ENCODE measurements at places on chromosomes 1 and 21. TPM values are rescaled to one million over a fixed set of nuclear protein-coding genes. Genes with fewer than 3 reads are reported as not detected.

Gene C1orf232
- total RNA-seq = not detected

GRCh38 chr1:223231581-223231980, 88.5 kb upstream of the TLR5 start:
- no peak for DNase-seq

Gene MTFR1L
- 32.6 TPM for total RNA-seq

Gene JUN
- 7.9 TPM for total RNA-seq

DNA sequence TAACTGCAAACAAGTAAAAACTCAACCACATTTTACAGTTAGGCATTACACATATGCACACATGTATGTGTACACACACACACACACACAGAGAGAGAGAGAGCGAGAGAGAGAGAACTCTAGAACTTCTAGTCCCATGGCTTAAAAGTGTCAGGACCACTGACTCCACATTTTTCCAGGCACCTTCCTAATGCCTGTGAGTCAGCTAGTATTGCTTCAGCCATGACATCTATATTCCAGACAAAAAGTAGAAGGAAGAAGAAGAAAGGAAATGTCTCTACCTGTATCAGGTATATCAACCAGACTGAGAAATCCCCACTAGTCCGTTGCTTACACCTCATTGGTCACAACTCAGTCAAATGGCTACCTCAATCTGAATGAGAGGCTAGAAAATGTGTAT, 31.9 kb upstream of the TACSTD2 start:
- DNase-seq = no peak

DNA sequence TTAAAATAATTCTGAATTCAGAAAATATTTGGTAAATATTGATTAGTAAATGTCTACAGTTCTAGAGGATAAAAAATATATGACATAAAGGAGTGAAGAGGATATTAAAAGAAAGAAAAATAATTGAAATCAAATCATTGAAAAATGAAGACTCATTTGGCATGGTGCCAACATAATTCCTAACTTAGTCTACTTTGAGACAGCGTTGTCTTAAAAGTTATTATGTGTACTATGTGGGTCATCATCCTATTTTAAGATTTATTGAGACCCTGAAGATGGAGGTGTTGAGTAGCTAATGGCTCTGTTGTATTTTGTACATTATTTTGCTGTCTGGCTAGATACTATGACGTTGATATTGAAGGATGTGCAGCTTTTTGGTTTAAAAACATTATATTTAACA, 156.7 kb upstream of the PTGFR start:
- DNase-seq = no peak

- DNase-seq = peak; percentile 58
These were observed 977 bp downstream of the LCA5L start for GRCh38 chr21:39444421-39445180.

Gene SPRR2F
- not detected for total RNA-seq

GRCh38 chr1:98797506-98797905, 136.0 kb downstream of the SNX7 start:
- DNase-seq = no peak

- no peak for DNase-seq
These were observed 12.7 kb upstream of the RAB42 start for GRCh38 chr1:28579401-28579800.

Gene BNIPL
- not detected for total RNA-seq

GRCh38 chr1:182279724-182280503, 111.7 kb downstream of the GLUL start:
- no peak for DNase-seq

DNA sequence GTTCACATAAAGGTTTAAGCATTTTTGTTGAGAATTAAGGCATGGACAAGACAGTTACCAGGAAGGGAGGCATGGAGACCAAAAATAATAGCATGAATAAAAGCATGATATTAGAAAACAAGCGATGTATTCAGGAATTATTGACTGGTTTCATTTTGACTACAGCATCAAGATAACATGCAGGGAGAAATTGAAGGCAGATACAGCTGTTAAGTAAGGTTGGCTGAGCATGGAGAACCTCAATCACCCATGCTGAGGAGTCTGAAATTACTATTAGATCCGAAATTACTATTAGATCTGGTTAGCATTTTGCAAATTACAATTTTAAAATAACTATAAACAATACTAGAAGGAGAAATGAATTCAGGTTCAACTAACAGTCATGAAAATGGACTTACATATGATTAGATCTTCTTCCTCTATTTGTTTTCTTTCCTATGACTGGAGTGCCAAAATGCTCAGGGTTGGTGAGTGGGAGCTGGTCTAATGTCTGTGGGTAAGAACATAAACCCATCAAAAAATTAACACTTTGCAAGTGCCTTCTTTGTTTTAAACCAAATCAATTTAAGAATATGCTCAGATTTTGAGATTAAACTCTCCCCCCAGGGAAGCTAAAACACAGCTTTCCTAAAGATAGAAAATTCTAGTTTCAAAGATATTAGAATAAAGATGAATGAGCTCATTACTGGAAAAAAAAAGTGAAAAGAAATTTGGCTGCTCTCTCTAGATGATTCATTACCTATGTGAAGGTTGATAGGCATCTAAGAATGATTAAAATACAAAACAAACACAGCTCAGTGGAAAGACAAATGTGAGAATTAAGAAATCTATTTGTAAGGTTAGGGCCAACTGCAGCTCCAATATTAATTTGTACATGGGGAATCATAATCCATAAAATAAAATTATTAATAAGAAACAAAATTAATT, 81.7 kb downstream of the ARID4B start:
- no peak for DNase-seq

- no peak for DNase-seq
These were observed 171.5 kb downstream of the ADSS2 start for GRCh38 chr1:244280201-244280600.

DNA sequence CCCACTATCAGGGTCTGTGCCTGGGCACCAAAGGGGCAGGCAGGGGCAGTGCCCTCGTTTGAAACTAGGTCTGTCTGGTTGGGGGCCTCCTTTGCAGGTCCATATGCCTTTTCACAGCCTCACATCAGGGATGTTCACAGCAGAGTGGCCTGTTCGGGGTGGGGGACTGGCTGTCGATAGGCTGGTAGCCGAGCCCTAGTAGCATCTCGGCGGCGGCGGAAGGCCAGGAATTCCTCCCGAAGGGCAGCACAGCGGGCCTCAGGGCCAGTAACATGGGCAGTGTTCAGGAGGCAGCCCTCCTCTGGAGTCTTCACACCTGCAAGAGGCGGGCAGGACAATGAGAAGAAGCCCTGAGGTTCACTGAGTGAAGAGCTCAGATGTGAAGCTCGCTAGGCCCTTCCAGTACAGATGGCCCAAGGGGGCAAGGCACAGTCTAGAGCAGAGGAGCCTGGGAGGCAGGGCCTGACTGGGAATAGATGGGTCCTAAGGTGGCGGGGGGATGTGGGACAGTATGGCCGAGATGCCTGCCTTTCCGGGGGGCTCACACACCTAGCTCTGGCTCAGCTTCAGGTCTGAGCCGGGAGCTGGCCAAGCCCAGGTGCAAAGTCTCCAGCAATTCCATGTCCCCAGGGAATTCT, 2.0 kb upstream of the TAGLN2 start:
- no peak for DNase-seq

Gene FCGR1A
- total RNA-seq = not detected

Gene PTPN7
- not detected for total RNA-seq

Gene RGS1
- total RNA-seq = 79.0 TPM

DNA sequence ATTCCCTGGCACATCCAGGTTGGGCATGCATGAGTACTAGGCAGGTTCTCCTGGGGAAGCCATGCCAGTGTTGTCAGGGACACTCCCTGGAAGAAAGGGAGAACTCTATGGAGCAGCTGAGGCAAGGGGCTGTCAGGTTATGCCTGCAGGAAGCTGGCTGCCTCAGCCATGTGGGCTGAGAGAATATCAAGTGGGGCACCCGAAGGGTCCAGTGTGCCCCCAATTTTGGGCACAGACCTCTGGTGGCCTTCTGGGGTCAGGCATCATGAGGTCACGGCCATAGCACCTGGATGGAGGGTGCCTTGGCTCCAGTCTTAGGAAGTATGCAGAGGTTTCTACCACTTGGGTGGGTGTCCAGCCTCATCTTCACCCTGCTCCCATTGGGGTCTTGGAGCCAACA, 2.6 kb downstream of the CSF3R start:
- DNase-seq = no peak

DNA sequence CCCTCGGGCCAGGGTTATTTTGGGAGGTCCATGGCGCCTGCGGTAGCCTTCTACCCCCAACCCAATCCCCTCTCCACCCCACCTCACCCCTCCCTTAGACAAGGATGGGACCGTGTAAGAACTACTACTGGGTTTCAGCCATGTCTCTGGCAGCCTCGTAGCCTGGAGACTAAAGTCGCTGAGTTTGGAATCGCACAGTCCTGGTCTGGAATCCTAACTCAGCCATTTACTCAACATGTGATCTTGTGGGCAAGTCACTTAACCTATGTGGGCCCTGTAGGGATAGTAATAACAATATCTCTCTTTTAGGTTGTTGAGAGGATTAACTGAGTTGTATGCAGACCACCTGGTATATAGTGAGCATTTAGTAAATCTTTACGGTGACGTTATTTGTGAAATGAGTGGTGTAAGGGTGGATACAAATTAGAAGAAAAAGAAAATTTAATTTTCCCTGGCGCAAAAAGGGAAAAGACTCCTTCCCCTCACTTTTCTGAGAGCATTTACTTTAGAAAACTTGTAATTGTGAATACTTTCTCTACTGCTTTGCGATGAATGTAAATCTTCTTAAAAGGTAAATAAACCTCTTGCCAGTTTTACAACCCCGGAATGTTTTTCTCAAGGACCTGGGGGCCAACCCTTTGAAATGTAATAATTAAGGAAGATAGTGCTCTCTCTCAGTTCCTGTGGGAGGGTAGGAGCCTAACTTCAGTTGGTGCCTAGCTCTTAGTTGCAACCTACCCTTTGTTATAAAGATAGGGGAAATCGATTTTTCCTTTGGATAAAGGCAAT, 615 bp upstream of the MRPS15 start:
- no peak for DNase-seq

Gene SLC44A5
- total RNA-seq = not detected

Gene GNAT2
- total RNA-seq = not detected

GRCh38 chr1:25731626-25732370, 68.2 kb upstream of the SELENON start:
- DNase-seq = no peak

Gene ITLN1
- not detected for total RNA-seq

GRCh38 chr1:224660074-224660473, 44.0 kb downstream of the CNIH3 start:
- no peak for DNase-seq

GRCh38 chr1:216184126-216184680, 239.0 kb downstream of the USH2A start:
- no peak for DNase-seq

GRCh38 chr1:23399229-23399628, 25.3 kb downstream of the TCEA3 start:
- no peak for DNase-seq

DNA sequence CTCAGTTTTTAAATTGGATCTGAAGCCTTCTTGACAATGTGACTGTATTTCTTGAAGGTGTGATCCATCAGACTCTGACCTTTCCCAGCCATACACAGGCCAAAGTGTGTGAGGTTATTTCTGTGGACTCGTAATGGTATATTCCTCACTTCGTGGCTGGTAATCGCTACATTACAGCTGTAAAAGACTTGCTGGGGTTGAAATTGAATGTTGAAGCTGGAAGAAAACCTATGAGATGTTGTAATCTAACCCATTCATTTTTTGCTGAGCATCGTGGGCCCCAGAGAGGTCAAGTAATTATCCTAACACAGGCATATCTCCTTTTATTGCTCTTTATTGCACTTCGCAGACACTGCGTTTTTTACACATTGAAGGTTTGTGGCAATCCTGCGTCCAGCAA, 405.6 kb upstream of the ZP4 start:
- DNase-seq = no peak

Gene LPAR3
- total RNA-seq = not detected

Gene LEMD1
- 15.0 TPM for total RNA-seq

Gene OR2L5
- not detected for total RNA-seq

GRCh38 chr1:201655910-201656309, 117.0 kb downstream of the NAV1 start:
- DNase-seq = no peak

GRCh38 chr21:14557413-14557812, 11.3 kb upstream of the SAMSN1 start:
- no peak for DNase-seq

GRCh38 chr21:35485364-35485763, 436.3 kb upstream of the RUNX1 start:
- no peak for DNase-seq

DNA sequence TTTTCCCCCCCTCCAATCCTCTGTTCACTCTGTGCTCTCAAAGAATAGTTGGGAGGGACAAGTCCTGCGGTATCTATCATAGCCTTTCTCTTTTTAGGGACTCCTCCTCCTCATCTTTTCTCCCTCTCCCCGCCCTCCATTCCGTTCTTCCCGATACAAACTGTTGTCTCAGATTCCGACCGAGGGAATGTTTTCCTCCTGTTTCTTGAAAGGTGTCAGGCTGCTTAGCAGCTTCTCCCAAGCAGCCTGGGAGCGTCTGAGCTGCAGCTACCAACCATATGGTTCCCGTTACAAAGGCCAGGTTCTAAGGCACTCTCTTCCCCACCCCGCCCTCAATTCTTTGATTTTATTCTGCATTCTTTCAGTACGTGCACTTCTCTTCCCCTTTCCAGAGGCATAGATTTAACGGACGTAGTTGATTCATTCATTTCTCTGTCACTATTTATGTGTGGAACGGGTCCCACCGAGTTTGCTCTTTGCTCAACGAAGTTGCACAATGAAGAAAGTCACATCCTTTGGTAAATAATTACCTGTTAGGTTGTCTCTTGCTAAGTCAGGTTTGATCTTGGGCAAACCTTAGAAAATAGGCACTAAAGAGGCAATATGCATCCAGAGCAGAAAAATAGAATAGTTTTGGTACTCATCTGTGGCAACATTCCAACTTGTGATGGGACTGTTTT, 2.8 kb downstream of the ADGRL2 start:
- DNase-seq = no peak

- DNase-seq = no peak
These were observed 44.0 kb upstream of the HSD3B1 start for GRCh38 chr1:119462964-119463363.

DNA sequence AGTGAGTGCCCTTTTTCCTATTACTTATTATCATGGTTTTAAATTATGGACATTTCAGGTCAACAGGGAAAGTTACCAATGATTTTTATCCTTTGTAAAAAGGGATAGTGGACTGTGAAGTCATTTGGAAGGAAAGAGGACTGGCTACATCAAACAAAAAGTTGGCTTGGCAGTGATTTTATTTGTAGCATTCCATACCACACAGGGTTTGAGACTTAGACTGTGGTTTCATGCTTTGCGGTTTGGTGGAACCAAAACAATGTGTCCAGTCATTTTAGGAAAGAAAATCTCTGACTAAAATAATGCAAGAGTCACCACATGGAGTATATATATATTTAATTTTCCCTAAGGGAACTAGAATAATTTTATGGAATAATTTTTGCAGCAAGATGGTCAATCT, 239.5 kb downstream of the HMCN1 start:
- no peak for DNase-seq

All from G401 (cell line).